ENCODE measurements at places on chromosomes 2 and 18.

- no peak for DNase-seq
Observed at GRCh38 chr2:119221609-119222008, 2.0 kb upstream of the STEAP3 start.

- no peak for DNase-seq
Observed at GRCh38 chr2:42856891-42857632, 64.7 kb upstream of the HAAO start.

- no peak for DNase-seq
Observed at GRCh38 chr2:39447266-39448168, 10.4 kb upstream of the MAP4K3 start.

GRCh38 chr2:70553334-70553583 lies 367 bp downstream of the TGFA start:
- no peak for DNase-seq

GRCh38 chr2:11466307-11467128 lies 557 bp upstream of the E2F6 start:
- DNase-seq, result no peak

DNA sequence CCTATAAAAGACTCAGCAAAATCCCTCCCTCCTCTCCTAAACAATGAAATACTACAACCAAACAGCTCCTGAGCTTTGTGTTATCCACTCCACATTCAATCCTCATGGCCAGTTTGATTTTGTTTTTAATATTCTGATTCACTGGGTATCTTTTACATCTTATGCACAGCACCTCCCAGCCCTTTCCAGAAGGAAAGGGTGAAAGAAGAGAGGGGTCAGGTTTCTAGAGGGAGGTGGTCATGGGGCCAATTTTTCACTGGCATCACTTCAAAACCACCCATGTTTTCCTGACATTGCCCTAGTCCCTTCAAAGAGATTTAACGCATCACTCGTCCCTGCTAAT lies 315.6 kb downstream of the LPIN1 start:
- DNase-seq, result no peak

GRCh38 chr2:105184420-105184819 lies 57.1 kb upstream of the GPR45 start:
- no peak for DNase-seq

DNA sequence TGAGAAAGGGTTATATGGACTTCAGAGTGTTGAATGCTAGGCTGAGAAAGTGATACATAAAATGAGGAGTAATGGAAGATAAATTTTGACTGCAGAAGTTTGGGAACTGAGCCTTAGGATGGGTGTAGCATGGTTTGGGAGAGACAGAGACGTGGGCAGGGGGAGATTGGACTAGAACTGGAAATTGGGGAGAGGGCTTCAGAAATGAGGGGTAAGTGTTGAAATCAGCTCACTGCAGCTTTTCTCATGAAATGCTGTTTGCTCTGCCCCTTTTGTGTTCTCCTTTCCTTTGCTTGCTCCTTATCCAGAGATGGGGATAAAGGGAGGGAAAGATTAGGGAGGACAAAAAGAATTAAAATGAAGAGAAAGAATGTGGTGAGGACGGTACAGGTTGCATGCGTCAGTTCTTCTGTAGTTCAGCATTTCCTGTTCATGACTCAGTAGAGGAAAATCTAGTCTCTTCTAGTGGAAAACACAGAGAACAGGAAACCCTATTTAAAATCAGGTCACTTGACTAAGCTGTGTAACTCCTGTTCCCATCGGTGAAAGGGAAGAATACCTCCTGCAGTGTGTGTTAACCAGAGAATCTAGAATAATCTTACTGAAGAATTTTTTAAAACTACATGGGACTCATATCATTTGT lies 105.6 kb downstream of the CRIM1 start:
- DNase-seq, result no peak

- DNase-seq, result no peak
Observed at GRCh38 chr2:147135376-147135775, 709.5 kb upstream of the ACVR2A start.

DNA sequence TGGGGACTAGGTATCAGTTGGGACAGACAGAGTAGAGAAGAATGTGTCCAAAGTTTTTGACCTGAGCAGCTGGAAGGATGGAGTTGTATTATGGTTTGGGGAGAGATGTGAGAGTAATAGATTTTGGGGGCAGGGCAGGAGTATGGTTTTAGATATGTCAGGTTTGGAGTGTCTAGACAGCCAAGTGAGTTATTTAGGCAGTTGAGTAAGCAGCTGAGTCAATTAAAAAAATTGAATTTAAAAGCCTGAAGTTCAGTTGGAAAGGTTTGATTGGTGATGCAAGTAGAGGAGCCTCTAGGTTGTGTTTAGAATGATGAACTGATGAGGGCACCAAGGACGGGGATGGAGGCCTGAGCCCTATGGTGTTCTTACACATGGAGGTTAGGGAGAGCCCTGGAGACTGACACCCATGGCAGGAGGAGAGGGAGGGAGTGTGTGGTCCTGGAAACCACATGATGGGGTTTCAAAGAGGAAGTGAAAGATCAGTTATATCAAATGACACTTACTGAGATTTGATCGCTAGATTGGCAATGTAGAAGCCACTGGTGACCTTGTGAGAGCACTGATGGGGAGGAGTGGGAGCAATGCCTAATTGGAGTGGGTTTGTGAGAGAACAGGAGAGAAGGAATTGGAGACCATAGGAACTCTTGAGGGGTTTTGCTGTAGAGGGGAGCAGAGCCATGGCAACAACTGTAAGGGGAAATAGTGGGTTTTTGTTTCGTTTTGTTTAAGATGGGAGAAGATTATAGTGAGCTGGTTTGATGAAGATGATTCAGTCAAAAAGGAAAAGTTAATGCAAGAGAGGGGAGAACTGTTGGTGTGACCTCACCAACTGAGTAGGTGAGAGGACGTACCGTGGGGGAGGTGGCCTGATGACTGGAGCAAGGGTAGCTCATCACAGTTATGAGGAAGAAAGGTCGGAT lies 10.3 kb downstream of the ITGA6 start:
- DNase-seq, result no peak

DNA sequence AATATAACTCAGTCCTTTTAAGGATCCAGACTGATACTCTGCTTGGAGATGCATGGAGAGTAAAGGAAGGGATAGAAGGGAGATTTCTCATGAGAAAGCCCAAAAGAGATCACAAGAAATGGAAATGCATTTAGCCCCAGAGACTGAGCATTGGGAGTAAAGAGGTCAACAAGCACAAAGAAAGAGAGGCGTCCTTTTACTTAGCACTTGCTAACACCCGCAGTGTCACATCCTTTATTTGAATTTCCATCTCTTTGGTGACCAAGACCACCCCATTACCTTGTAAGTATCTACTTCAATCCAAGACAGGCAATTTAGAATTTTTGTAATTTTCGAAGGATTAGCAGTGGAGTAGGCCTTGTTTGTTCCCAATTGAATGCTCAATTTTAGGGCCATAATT lies 111.8 kb upstream of the DCC start:
- no peak for DNase-seq

DNA sequence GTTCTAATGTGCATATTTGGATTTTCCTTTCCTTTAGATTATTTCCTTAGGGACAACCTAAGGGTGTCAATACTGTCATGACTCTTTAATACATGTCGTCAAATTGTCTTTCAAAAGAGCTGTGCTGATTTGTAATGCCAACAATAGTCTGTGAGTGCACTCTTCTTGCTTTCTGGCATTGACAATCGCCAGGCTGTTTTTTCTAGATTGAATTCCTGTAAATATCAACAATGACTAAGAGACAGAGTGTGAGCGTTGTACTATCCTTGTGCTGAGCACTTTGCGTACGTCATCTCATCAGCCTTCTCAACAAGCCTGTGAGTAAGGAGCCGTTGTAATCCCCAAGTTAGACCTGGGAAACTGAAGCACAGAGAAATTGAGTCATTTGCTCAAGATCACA lies 96.0 kb downstream of the ACOXL start:
- DNase-seq, result no peak
